Fibroblast of villous mesenchyme (primary cell): ENCODE measurements at places on chromosomes 1 and 21. TPM values are rescaled to one million over a fixed set of nuclear protein-coding genes. Genes with fewer than 3 reads are reported as not detected.

- DNase-seq, result no peak
Observed at GRCh38 chr1:40694353-40694874, 2.9 kb downstream of the NFYC start.

DNA sequence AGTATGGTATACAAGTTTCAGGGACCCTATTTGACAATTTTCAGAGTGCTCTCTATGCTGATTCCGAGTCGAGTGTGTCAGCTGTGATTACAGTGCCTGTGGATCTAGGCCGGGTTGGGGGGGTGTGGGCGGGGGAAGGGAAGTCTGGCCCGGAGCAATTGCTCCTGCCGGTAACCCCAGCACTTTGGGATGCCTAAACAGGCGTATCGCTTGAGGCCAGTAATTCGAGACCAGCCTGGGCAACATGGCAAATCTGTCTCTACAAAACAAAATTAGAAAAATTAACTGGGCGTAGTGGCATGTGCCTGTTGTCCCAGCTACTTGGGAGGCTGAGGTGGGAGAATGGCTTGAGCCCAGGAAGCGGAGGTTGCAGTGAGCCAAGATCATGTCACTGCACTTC lies 1.6 kb upstream of the IL10RB start:
- no peak for DNase-seq

DNA sequence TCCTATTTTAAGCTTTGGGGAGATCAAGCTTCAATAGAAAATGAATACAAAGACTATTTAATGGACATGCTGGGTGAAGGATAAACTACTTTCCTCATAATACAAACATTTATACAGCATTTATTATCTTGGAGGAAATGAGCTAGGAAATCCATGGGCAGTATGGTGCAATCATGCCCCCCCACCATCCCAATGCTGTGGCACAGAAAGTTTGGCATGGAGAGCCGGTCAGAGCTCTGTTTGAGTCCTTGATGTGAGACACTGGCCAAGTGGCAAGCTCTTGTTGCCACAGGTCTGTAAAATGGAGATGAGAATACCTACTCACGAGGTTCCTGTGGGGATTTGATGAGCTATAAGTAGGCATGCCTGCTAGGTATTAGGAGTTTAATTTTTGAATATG lies 120.6 kb downstream of the MAB21L3 start:
- no peak for DNase-seq

Gene CCDC181
- 0.86 and 0.97 TPM in 2 replicates for total RNA-seq

DNA sequence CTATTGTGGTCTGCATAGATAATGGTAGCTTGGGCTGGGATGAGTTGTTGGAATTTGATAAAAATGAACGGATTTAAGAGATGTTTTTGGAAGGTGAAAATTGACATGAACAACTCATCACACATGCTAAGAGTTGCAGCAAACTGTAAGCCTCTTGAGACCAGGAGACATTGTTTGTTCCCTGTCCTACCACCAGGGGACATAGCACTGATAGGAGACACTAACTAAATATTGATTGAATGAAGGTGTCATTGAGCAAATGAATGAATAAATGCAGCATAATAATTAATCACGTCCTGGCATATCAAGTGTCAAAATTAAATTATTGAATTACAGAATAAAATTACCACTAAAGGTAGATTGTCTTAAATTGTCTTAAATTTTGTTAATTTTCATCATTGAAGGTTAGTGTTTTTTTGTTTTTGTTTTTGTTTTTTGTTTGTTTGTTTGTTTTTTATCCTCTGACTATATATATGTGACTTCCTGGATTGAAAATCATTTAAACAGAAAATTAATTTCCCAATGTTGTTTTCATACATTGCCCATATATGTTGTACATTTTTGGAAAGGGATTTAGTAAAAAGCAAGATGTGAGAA lies 285.3 kb upstream of the C1orf105 start:
- no peak for DNase-seq

GRCh38 chr1:116488071-116488470 lies 82.8 kb downstream of the CD58 start:
- no peak for DNase-seq
